ENCODE measurements at places on chromosomes 1 and 21. TPM values are rescaled to one million over a fixed set of nuclear protein-coding genes. Genes with fewer than 3 reads are reported as not detected.

SLC2A5 gene
- not detected for total RNA-seq

CD247 gene
- 0.17 TPM for total RNA-seq

PWP2 gene
- total RNA-seq: 8.2 TPM

TLCD4 gene
- total RNA-seq: 8.3 TPM

SH2D1B gene
- 0.04 TPM for total RNA-seq

RNU1-2 gene
- total RNA-seq: under 0.01 TPM

DIRAS3 gene
- not detected for total RNA-seq

PTGER3 gene
- 0.11 TPM for total RNA-seq

SORT1 gene
- total RNA-seq: 14.3 TPM

HCRTR1 gene
- total RNA-seq: not detected

NPHS2 gene
- not detected for total RNA-seq

SPATA6 gene
- total RNA-seq: 2.8 TPM

THEM5 gene
- total RNA-seq: not detected
